ENCODE measurements at places on chromosomes 12 and 14. TPM values are rescaled to one million over a fixed set of nuclear protein-coding genes. Genes with fewer than 3 reads are reported as not detected.

SERPINA1 gene
- 5,718 TPM for total RNA-seq

FGF23 gene
- total RNA-seq, result 2.6 TPM

RGS6 gene
- total RNA-seq, result 1.7 TPM

DNA sequence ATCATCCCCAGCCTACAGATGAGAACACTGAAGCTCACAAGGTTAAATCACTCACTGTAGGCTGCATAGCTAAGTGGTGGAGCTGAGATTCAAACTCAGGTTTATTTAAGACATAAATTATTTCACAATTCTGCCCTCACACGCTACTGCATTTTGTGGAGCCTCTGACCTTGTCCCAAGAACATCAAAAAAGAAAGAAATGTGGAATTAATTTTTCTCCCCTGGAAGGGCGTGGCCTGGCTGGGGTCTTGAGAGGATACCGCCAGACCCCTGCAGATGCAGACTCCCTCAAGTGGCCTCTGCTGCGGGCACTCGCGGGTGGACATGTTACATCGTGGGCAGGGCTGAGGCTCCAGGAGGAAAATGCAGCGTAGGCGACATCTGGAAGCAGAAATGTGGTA is 40.6 kb downstream of the LTBP2 start:
- no peak overlapping the region for H3K4me3 ChIP-seq
- H3K4me1 ChIP-seq, result peaks cover 36% of the 10 kb centered on the region
- no peaks in the 10 kb centered on the region for H3K27me3 ChIP-seq
- DNase-seq, result no peak
- no peaks in the 10 kb centered on the region for H3K36me3 ChIP-seq

DNA sequence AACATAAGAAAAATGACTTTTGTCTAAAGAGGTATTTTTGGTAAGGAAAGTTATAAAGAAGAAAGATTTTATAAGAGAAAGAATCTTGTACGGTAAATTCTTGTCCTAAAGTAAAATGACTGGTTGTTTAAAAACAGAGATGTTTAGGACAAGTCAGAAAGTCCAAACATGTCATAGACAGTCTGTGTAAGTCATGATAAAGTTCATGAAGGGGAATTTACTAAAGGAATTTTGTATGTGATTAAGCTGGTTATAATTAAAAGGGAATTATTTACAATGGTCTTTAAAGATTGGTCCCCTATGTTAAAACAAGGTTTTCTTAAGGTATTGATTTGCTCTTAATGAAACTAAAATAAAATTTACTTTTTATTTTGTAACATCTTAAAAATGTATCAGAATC is 269.4 kb upstream of the CCDC196 start:
- no peaks in the 10 kb centered on the region for H3K36me3 ChIP-seq
- no peaks in the 10 kb centered on the region for H3K4me1 ChIP-seq
- DNase-seq, result no peak
- no peak overlapping the region for H3K4me3 ChIP-seq
- no peak overlapping the region for H3K27ac ChIP-seq

DNA sequence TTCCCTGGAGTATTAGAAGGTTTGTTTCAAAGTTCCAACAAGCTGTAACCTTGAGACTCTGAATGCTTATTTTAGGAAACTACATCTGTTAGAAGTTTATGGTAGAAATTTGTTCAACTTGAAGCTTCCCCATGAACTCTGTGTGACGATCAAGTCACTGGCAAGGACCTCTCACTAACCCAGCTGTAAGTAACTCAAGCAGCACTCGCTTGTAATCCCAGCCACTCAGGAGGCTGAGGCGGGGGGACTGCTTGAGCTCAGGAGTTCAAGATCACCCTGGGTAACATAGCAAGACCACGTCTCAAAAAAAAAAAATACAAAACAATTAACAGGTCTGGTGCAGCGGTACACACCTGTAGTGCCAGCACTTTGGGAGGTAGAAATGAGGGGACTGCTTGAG is 25.6 kb downstream of the TESC start:
- no peaks in the 10 kb centered on the region for H3K27me3 ChIP-seq
- H3K27ac ChIP-seq, result no peak overlapping the region

GRCh38 chr14:68214431-68214830 is 394.9 kb downstream of the RAD51B start:
- peaks cover 28% of the 10 kb centered on the region for H3K4me1 ChIP-seq
- H3K27ac ChIP-seq, result no peak overlapping the region
- no peaks in the 10 kb centered on the region for H3K36me3 ChIP-seq
- H3K4me3 ChIP-seq, result no peak overlapping the region
- no peaks in the 10 kb centered on the region for H3K27me3 ChIP-seq

Data from hepatocyte (in vitro differentiated cells).